Activated CD8-positive, alpha-beta memory T cell treated with anti-CD3 and anti-CD28 coated beads, Interleukin-2, amount 10 ng/mL, durations not matched to agents 7 days and 5 days (primary cell): ENCODE measurements at places on chromosomes 12 and 14.

- DNase-seq = no peak
Observed at GRCh38 chr12:49295082-49295936, at the start of gene PRPH. Gene PRPH (plus strand): TSS chr12:49295147. CDS start chr12:49295201, 54 bp downstream.

- DNase-seq = no peak
Observed at GRCh38 chr12:29547864-29548263, 50.4 kb upstream of the OVCH1 start.

GRCh38 chr12:1837541-1838204 lies 17.3 kb downstream of the LRTM2 start:
- DNase-seq = no peak

GRCh38 chr12:117967043-117967442 lies 1.7 kb downstream of the KSR2 start:
- no peak for DNase-seq

DNA sequence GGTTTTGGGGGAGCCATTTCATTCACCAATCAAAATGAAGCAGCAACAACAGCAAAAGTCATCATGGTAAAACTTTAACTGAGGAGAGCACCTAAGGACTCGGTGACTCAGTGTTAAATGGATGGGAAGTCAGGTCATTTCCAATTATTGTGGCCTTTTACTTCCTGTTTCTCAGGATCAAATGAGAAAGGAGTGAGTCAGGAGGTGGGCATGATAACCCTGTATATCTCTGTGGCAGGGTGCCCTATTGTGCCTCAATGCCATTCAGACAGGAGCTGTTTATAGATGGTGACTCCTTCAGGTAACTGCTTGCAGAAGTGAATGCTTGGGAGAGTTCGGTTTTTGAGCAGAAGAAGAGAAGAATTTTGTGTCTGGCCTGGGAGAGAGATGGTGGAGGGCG lies 135.5 kb upstream of the CPM start:
- no peak for DNase-seq

GRCh38 chr12:25023808-25024207 lies 74.9 kb upstream of the BCAT1 start:
- no peak for DNase-seq

- no peak for DNase-seq
Observed at GRCh38 chr12:25248732-25249131, 2.0 kb downstream of the KRAS start.

- peak; percentile 69 for DNase-seq
Observed at GRCh38 chr12:105330931-105331804, 677 bp downstream of the C12orf75 start.

DNA sequence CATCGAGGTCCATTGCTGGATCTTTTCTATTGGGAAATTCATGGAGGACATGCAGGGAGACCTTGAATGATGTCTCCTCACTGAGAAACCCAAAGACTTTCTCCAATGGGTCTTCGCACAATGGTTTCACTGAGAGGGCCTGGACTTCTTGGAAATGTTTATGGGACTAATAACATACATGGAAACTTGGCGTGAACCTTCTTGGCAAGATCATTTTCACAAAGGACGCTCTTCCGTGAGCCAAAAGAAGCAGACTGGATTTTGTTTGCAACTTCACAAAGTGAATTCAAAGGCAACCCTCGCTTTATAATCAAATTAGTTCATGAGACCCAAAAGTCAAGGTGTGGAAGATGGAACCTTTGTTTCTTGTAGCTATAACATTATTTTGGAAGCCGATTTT lies 154.4 kb downstream of the TMEM132C start:
- DNase-seq = no peak

DNA sequence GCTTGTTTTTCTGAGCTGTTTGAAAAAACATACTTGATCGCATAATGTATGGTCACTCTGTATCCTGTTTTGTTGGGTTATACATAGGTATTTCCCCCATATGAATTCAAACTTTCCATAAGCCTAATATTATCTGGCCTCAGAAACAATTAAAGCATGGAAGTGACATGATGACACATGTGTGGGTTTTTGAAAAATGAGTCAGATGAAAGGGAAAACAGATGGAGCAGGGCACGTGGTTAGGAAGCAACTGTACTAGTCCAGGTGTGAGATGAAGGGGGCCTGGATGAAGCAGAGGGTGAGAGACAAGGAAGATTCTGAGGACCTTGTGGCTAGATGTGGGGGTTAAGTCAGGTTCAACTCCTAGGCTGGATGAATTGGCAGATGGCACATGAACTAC lies 92.7 kb upstream of the DNM1L start:
- no peak for DNase-seq

GRCh38 chr14:90517076-90517841 lies 120.4 kb downstream of the CALM1 start:
- no peak for DNase-seq

DNA sequence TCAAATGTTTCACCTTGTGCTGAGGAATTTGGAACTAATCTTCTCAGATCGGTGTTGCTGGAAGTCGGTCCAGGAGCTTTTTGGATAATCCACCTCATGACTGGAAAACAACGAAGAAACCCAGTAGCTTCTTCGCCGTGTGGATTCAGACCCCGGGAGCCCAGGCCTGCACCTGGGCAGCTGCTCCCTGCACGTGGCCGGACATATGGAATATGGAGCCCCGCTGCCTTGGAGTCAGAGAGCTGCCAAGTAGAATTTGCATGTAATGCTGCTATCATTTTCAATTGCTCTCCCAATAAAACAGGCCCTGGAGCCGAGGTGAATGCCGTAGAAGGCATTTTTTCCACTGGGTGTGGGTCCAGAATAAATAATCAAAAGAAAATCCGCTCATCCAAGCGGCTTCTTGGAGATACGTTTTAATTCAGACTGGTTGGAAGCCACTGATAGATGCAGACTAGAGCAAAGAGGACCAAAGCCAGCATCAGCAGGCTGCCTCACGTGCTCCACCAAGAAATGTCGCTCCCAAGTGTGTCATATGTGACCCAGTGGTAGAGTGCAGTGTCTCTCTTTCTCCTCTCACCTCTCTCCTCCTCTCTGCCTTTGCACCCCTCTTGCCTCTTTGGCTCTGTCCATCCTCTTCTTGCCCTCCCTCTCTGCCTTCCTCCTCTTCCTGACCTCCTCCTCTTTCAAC lies 115.3 kb downstream of the ZNF664 start:
- DNase-seq = no peak

DNA sequence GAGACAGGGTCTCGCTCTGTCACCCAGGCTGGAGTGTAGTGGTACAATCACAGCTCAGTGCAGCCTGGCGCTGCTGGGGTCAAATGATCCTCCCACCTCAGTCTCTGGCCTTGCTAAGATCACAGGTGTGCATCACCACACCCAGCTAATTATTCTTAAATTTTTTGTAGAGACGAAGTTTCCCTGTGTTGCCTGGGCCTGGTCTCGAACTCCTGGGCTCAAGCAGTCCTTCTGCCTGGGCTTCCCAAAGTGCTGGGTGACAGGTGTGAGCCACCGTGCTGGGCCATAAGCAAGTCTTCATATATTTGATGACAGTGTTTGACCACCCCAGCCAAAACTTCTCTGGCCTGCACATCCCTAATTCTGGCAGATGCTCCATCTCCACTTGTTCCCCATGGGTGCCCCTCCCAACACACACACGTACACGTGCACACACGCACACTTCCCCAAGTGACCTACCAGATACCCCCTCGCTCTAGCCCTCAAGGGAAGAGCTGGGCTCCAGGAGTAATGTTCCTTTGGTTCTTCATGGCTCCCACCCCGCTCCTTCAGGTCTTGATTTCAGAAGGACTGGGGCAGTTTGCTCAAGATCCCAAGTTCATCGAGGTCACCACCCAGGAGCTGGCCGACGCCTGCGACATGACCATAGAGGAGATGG lies 104.3 kb upstream of the FKBP4 start:
- peak; percentile 39 for DNase-seq

DNA sequence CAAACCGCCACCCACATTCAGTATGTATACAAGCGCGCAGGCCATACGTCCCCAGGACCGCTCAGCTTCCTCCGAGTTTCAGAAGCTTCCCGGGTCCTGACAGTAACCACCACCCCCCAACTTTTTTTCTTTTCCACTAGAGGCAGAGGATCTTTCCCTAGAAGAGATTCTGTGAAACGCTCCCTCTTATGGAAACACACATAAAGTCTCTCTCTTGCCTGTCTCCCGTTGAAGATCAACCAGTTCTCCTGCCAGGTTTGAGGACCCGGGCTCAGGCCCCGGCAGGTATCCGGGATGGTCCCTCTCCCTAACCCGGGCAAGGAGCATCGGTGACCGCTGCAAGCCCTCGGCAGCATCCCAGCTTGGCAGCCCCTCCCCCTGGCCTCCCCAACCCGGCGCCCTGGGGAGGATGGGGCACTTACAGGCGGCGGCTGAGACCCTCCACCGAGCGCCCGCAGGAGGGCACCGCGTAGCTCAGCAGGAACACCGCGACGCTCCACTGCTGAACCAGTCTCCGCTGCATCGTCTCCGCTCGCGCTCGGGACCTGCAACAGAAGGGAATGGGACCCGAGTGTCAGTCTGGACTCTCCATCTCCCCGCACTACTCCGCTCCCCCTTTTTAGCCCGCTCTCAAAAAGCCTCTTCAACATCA lies 3.4 kb downstream of the PTHLH start:
- DNase-seq = no peak

GRCh38 chr14:68513137-68513536 lies 279.7 kb downstream of the ZFP36L1 start:
- DNase-seq = no peak

DNA sequence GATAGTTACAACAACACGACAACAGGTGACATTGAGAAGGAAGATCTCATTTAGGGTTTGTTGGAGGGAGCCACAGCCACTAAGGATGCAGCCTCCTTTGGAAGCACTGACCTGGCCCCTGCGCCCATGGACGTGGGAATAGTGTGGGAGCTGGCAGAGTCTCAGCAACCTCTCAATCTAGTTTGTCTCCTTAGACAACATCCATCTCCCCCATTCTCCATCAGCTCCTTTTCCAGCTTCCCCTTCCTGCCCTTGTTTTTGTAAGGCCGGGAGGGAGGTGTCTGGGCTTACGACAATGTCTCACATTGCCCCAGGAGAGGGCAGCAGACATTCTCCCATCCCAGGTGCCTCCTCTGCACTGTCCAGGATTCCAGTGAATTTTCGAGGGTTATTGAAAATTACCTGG lies 170.2 kb upstream of the PZP start:
- no peak for DNase-seq

GRCh38 chr12:12564911-12565310 lies 2.2 kb upstream of the DUSP16 start:
- DNase-seq = no peak

GRCh38 chr14:75315144-75315543 lies 36.5 kb downstream of the FOS start:
- no peak for DNase-seq

DNA sequence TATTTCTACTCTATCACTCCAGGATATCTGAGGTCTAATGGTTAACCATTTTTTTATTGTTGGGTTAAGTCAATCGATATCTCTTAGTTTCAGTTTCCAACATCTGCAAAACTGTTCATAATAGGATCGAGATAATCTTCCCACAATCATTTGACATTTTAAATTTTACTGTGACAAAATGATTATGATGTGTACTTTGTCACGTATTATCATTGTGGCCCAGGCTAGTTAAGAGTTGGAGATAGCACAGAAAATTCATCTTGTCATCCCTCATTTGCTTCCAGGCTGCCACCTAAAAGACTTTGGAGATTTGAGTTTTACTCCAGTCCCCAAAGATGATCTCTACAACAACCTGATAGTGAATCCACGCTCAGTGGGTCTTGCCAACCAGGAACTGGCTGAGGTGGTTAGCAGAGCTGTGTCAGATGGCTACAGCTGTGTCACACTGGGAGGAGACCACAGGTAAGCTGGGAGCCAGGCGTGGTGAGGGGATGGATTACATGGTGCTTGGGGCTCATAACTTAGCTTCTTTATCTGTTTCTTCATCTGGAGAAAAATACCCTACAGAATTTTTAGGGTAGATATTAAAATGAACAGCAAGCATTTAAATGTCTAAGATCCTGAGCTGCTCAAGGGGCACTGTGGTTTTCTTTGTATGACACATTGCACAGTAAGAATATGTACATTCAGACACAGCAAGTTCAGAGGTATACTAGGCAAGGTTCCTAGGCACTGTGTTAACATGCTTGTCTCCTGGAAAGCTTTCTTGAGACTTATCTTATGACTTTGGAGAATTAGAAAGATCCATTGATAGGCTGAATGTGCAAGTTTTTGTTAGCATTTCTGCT lies 22.4 kb downstream of the ARG2 start:
- DNase-seq = peak; percentile 67

GRCh38 chr12:61896436-61896835 lies 363.8 kb upstream of the USP15 start:
- DNase-seq = no peak

- DNase-seq = no peak
Observed at GRCh38 chr12:59036347-59036746, 116.0 kb upstream of the LRIG3 start.

GRCh38 chr12:126385785-126386184 lies 1320.5 kb downstream of the AACS start:
- no peak for DNase-seq

GRCh38 chr12:106126441-106127337 lies 12.1 kb downstream of the NUAK1 start:
- DNase-seq = no peak

DNA sequence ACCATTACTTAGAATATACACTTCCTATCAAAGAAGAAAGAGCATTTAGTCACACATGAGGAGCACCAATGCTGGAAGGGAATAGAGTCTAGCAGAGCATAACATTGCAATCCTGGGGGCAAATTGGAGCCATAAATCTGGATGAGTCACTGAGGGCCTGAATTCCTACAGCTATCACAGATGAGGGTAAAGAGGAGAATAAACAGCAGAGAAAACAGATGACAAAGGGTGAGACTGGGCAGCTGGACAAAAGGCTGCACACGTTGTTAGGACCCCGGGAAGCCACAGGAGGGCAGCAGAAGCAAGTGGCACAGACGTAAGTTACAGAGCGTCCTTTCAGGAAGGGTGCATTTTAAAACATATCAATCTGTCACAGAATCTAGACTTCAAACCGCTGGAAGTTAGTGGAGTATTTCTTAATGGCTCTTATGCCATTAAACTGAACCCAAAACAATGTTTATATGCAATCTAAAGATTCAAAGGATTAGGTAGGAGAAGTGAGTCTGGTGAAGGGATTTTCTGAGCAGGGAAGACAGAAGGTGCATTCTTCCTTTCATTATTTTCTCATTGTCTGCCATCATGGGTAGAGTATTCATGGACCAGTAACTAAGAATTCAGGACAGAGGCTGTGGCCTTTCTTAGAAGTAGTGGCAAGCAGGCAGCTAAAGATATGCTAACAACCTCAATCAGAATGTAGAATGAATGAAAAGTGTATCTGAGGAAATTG lies 159.8 kb upstream of the DAAM1 start:
- DNase-seq = peak; percentile 52
